Heart left ventricle (tissue), 16 donors: ENCODE measurements at places on chromosomes 11 and 22. TPM values are rescaled to one million over a fixed set of nuclear protein-coding genes. Genes with fewer than 3 reads are reported as not detected.

DNA sequence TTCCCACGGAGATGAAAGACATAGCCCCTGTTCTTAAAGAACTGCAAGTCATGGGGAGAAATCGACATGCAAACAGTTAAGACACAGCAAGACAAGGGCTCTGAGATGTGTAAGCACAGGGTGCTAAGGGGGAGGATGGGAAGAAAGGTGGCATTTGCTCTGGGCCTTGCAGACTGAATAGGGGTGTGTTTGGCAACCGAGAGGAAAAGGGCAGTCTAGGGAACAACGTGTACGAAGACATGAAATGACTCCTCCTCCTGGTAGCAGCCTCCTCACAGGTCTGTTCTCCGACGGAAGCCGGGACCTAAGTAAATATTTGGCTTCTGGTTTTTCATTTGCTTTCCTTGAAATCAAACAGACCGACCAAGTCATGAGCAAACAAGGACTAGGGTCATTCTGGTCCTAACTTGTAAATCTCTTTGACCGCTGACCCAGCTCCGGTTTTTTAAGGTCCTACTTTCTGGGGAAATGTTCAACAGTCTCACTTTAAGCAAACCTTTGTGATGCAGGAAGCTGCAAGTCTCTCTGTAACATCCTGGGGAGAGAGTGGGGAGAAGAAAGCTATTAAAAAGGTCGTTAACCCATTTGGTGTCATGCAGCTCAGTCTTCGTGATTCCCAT, 19.7 kb downstream of the NNMT start:
- no peak for DNase-seq

- DNase-seq: no peak
Observed at GRCh38 chr11:11916981-11917399, 75.2 kb downstream of the USP47 start.

DNA sequence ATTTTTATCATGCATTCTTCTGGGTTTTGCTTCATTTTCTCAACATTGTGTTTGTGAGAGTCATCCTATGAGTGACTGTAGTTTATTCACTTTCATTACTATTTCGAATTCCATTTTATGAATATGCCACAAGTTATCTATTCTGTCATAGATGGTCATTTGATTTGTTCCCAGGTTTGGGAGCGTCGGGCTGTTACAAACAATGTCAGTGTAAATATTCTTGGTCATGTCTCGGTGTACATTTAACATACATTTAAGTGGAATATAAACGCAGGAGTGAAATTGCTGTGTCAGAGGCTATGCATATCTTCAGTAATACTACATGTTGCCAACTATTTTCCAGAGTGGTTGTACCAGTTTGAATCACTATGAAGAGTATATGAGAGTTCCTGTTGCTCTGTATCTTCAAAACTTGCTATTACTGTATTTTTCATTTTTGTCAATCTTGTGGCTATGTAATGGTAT, 2.4 kb downstream of the TRIM44 start:
- DNase-seq: no peak

GRCh38 chr11:76695133-76695532, 24.6 kb upstream of the LRRC32 start:
- DNase-seq: no peak

DNA sequence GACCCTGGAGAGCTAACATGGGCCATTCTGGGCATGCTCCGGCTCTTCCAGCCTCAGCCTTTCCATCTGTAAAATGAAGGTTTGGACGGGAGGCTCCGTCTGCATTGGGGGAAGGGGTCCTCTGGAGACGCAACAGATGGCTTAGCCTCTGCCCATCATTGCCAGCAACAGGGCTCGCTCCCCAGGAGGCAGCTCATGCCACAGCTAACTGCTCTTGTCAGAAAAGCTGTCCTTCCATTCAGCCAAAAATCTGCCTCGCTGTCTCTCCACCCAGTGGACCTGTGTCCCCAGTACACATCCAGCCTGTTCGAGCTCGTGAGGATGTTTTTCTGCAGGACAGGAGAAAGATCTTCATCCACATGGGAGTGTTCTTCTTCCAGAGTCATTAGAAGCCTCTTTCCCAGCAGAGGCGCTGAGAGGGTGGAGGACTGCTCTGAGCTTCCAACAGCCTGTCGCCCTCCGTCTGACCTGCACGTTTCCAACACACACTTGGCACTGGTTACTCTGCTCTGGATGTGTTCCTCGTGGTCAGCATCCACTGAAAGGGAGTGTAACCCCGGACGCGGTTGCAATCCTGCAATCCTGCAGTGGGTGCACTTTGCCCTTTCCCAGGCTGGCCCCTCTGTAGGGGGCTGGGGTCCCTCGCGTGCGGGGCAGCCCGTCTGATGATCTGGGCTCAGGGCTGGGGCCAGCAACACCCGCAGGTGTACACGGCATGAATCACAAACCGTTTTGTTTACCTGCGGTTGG, 1340.9 kb downstream of the TBC1D22A start:
- DNase-seq: no peak

DNA sequence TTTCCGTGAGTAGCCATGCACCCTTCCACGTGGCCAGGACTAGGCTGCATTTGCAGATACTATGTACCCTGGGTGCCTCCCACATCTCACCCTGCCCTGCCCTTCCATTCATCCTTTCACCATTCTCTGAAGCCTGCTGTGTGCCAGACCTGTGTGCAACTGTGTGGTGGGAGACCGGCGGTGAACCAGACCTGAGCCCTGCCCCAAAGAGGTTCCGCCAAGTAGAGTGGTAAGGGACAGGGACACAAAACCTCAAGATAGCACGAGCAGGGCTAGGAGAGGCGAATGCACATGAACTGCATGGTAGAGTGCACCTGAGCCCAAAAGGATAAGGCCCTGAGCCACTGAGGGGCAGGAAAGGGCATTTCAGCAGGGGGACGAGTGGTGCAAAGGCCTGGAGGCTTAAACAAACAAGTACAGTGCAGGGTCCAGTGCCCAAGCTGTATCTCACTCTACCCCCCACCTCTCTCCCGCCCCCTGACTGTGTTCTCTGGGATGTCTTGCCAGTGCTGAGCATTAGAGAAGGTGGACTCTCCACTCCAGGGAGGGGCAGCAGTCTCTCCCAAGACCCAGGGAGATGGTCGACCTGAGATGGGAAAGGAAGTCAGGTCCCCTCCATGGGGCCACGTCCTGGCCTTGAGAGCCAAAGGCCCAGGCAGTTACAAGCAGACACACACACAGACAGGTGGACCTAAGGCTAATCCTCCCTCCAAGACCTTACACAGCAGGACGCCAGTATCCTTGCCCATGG, 14.1 kb upstream of the ARAP1 start:
- no peak for DNase-seq

- no peak for DNase-seq
Observed at GRCh38 chr11:908273-908672, 2.3 kb downstream of the CHID1 start.

DNA sequence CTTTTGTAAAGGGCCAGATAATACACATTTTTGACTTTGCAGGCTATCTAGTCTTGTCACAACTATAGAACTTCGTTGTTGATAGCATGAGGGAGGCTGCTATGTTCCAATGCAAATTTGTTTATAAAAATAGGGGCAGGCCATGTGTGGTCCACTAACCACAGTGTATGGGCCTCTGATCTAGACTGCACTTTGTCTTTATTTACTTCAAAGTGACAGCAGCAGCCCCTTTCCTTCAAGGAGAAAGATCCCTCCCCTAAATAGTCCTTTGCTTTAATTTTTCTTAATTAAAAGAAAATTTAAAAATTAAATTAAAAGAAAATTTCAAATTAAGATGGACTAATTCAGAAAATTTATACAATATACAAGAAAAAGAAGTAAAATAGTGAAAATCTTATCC, 49.5 kb upstream of the OR9Q1 start:
- DNase-seq: no peak

GRCh38 chr22:30947816-30948454, 20.6 kb downstream of the MORC2 start:
- DNase-seq: no peak

DNA sequence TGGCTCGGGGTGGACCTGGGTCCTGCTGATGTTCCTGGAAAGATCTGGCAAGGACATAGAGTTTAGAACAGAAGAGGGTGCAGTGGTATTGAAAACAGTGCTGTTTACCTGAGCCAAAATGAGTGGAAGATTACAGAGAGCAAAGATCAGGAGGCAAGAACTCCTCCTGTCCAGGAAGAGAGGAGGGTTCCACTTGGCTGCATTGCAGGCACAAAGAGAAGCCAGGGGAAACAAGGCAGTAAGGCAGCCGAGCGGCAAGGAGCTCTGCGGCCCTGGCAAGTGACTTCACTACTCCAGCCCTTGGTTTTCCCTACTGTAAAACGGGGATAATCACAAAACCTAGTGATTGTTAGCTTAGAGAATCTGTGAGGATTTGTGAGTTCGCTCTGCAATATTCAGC, 3.7 kb upstream of the PACSIN2 start:
- no peak for DNase-seq

- no peak for DNase-seq
Observed at GRCh38 chr11:126334659-126335462, 20.6 kb upstream of the ST3GAL4 start.

- DNase-seq: no peak
Observed at GRCh38 chr11:123729602-123730001, 11.9 kb downstream of the ZNF202 start.

C11orf97 gene
- not detected for total RNA-seq

IFITM1 gene
- 132 TPM for total RNA-seq

BDNF gene
- total RNA-seq: 2.8 TPM

ROBO4 gene
- total RNA-seq: 20.3 TPM

APLNR gene
- 6.8 TPM for total RNA-seq

XKR3 gene
- not detected for total RNA-seq
